Skeletal muscle cell (primary cell): ENCODE measurements at places on chromosomes 2 and 18.
A peak's percentile ranks its signal among the peaks of the same experiment; 100 is the strongest.

- DNase-seq: no peak
These were observed 254.9 kb upstream of the HS6ST1 start for GRCh38 chr2:128573531-128573930.

GRCh38 chr2:9287400-9288045 is 80.9 kb downstream of the ASAP2 start:
- DNase-seq: peak; percentile 97

- DNase-seq: no peak
These were observed 550.4 kb upstream of the CHAC2 start for GRCh38 chr2:53217250-53217649.

GRCh38 chr2:143856978-143857377 is 662.9 kb downstream of the ZEB2 start:
- DNase-seq: peak; percentile 22

DNA sequence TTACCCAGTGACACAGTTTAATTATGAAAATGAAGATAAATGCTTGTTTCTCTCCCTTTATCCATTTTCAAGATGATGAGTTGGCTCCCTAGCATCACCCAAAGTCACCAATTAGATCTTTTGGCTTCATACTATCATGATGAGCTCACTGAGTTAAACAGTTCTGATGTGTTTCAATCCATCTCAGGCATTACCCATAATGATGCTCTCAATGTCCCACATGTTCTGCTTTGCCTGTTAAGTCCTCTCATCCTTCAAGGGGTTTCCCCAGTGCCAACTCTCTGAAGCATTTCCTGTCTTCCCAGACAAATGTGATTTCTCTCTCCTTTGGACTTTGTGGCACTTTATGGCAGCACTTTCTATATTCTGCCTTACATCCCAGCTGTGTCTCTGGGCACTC is 92.6 kb downstream of the EPB41L3 start:
- no peak for DNase-seq

DNA sequence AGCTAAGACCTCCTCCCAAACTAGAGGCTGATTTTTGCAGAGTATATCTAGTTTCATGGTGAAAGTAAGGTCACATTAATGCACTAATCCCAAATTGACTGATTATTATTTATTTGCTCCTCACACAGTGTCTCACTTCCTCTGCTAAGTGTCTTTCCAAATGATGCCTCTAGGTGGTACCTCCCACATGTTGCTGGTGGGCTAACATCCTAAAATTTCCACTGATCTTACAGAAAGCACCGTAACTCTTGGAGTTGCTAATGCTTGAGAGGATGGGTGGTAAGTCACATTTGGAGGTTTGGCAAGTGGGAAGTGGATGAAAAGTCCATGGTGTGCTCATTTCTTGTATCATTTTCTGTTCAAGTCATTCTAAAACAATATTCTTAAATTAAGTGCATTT is 428.7 kb upstream of the GYPC start:
- DNase-seq: no peak

- peak; percentile 59 for DNase-seq
These were observed 148.7 kb downstream of the AGAP1 start for GRCh38 chr2:235642446-235643098.

DNA sequence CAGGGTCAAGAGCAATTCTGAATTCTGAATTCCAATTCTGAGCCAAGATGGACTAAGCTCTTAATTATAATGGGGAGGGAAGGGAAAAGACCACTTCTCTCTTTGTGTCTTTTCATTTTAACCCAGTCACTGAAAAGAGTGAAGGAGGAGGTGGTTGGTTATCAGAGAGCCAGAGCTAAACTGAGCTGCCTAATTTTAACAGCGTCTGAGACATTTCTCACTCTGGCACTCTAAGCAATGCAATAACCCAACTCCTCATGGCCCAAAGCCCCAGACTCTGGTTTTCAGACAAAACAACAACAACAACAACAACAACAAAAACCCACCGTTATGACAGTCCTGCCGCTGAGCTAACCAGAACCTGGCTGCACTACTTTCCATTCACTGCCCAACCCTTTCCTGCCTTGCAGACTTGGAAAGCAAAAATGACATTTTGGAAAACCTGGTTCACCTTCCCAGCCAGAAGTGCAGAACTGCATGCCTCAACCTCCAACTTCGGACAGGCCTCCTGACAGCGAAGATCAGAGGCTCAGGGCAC is 1.0 kb downstream of the CHST10 start:
- no peak for DNase-seq

DNA sequence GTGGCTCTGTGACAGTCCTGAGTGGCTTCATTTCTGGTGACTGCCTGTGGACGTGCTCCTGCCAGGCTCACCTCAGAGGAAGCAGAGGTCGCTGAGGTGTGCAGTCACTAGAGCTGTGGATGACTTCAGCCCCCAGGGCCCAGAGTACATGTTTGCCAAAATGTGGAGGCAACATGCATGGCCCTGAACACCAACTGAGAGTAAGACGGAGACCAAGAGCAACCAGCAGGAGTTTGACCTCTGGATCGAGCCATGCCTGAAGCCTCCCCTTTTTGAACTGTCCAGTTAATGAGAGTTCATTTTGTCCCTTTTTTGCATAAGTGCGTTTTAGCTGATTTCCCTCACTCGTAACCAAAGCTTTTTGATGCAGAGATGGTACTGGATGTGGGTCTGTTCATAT is 184.9 kb downstream of the RTP5 start:
- no peak for DNase-seq

- no peak for DNase-seq
These were observed 292.7 kb downstream of the BCL11A start for GRCh38 chr2:60260639-60261296.

DNA sequence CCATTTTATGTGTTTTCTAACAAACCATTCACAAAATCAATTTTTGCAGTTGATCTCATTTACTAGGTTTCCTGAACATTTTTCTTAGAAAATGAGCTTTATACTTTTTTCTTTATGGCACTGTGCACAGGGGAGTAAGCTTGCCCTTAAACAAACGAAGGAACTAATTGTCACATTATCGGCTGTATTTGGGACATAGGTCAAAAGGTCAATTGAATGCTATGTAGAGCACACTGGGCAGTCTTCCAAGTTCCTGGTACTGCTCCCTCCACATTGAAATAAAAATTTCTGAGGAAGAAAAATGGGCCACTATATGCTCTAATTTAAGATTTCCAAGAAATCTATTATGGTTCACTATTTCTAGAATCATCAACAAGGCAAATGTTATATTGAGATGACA is 93.6 kb upstream of the TMEFF2 start:
- no peak for DNase-seq

- DNase-seq: no peak
These were observed 40.4 kb upstream of the PDCL3 start for GRCh38 chr2:100522430-100522829.

DNA sequence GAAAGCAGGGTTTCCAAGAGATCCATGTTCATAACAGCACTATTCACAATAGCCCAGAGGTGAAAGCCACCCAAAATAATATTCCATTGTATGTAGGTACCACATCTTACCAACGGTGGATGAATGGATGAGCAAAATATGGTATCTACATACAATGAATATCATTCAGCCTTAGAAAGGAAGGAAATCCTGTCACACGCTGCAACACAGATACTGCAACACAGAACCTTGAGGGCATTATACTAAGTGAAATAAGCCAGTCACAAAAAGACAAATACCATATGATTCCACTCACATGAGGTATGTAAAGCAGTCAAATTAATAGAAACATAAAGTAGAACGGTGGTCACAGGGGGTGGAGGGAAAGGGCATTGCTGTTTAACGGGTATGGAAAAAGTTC is 155.7 kb downstream of the DTNB start:
- DNase-seq: no peak

DNA sequence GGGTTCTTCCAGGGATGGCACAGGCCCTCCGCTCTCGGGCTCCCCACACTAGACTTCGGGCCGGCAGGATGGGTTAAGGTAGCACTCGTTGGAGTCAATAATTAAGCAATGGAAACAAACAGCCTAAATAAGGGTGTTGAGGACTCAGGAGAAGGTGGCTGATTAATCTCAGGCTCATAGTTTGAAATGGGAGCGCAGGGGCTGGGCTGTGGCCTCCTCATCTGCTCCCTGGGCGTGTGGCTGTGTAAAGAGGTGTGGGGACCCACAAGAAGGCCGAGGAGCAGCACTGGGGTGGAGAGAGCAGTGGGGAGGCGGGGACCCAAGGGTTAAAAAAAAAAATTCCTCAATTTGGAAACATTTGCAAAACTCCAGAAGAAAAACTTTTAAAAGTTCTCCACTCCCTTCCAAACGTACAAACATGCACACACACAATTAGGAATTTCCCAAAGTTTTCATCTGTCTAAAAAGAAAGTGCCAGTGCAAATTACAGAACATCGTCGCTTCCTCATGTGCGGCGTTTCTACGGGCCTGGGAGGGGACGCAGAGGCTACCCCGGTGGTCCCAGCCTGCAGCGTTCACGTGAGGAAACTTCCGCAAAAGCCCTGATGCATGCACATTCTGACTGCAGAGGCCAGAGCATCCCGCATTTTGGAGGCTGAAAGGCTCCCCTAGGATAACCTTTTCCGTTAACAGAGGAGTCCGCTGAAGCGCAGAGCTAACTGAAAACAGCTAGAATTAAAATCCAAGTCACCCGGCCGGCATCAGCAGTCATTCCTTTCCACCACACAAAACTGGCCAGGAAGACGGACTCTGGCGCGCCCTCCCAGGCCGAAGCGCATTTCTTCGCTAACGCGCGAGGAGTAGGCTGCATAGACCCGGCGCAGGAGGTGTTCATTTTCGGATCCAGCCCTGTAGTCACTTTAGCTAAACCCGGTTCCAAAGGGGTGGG is 1.0 kb upstream of the TUBB6 start:
- DNase-seq: no peak

DNA sequence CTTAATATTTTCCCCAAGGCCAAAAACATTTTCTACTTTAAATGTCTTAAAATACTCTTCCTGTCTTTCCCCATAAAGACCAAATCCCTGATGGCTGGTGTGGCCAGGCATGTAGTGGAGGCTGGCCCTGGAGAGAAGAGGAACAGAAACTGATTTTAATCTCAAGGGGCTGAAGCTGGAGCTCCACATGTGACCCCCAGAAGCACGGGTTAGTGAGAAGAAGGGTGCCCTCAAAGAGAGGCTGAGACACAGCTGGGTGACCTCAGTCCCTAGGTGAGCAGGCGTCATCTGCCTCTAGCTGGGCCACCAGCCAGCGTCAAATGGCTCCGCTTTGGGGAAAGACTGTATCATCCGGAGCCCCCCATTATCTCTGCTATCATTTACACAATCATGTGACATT is 19.3 kb upstream of the TMEM18 start:
- DNase-seq: no peak

DNA sequence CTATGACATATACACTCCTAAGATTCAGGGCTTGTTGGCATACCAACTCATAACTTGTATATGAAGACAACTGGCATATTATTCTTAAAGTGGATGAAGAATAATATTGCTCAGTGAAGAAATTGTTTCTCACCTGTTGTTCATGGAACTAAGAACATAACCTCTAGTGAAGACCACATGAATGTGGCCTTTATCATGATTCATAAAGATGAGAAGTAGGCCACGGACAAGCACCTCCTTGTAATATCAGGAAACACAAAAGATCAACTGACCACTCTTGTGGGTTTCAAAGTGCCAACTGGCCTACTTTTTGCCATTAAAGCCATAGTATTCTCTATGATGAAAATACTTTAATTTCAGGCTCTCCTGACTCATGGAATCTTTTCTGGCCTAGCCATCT is 407.4 kb downstream of the GRB14 start:
- DNase-seq: peak; percentile 44

GRCh38 chr18:57555134-57555533 is 31.4 kb downstream of the FECH start:
- DNase-seq: no peak

GRCh38 chr2:187618813-187619212 is 64.6 kb upstream of the TFPI start:
- DNase-seq: peak; percentile 39

DNA sequence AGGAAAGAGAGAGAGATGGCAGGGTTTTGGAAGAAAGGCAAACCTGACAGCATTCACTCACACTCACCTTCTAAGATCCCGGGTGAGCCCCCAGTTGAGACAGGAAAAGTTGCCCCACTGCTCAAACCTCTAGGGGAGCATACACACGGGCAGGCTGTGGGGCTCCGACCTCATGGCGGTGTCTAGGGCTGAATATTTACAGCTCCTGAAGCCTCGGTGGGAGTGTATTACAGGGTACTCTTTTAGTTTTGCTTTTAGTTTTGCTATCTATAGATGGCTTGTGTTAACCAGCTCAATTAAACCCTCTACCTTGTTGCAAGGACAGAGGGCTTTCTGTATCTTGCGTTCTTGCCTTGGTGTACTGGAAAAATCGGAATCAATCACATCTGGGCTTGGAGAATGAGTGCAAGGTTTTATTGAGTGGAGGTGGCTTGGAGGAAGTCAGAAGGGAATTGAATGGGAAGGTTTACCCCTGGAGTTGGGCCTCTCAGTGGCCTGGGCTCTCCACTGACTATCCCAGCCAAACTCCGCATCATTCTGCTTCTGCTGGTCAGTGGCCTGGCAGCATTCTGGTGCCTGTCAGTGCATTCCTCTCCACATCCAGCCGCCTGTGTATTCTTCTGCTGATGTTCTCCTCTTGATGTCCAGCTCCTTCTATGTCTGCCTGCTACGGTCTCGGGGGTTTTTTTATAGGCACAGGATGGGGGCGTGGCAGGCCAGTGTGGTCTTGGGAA is 10.1 kb upstream of the IFIH1 start:
- DNase-seq: no peak

GRCh38 chr2:42425697-42426096 is 64.7 kb upstream of the COX7A2L start:
- DNase-seq: no peak

DNA sequence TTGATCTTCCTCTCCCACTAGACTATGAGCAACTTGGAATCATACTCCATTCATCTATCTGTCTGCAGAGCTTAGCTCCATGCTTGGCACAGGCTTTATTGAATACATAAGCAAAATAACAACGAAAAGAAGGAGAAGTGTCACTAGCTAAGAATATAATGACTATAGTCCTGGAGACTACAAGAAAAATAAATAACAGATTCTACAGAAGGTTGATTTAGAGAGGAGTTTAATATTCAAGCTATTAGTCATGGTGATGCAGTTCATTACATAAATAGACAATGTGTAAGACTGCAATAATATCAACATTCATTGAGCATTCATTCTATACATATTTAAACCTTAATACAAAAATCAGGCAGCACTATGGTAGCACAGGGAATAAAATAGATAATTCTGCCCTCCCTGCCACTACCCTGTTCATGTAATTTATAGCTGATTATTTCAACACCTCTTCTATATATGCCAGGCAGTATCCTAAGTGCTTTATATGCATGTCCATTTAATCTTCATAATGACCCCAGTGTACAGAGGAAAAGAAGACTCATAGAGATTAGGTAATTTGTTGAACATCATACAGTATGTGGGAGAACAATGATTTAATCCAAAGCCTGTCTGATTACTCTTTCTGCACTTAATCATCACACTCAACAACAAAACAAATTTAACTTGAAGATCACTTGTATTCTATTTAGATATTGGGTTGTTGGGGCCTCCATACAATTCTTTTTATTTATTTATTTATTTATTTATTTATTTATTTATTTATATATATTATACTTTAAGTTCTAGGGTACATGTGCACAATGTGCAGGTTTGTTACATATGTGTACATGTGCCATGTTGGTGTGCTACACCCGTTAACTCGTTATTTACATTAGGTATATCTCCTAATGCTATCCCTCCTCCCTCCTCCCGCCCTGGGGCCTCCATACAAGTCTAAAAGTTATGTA is 165.3 kb downstream of the RNF152 start:
- no peak for DNase-seq

GRCh38 chr2:65465124-65465523 is 32.7 kb upstream of the SPRED2 start:
- no peak for DNase-seq
